ENCODE measurements at places on chromosomes 12 and 14. TPM values are rescaled to one million over a fixed set of nuclear protein-coding genes. Genes with fewer than 3 reads are reported as not detected.

GRCh38 chr12:22759769-22760674, 135.1 kb downstream of the ETNK1 start:
- H3K27ac ChIP-seq = no peak overlapping the region

The NGB gene
- total RNA-seq = not detected

DNA sequence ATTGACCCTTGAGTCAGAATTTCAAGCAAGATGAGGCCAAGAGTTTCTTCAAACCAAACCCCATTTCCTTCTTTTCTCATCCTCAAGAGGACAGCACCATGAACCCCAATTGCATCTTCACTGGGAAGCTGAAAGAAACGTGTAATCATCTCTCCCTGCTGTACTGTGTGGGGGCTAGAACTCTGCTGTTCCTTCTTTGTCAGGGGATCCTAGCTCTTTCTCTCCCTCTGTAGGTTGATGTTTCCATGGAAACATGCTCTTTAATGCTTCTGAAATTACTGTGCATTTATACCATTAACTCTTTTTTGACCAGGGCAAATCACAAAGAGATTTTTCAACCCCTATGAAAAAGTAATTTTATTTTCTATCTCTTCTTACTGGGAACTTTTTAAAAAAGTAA, 295.1 kb downstream of the GRIN2B start:
- no peaks in the 10 kb centered on the region for H3K4me1 ChIP-seq
- no peak overlapping the region for H3K27ac ChIP-seq
- H3K36me3 ChIP-seq = no peaks in the 10 kb centered on the region
- H3K27me3 ChIP-seq = no peaks in the 10 kb centered on the region
- H3K4me3 ChIP-seq = no peak overlapping the region

- no peak overlapping the region for H3K4me3 ChIP-seq
- DNase-seq = no peak
- H3K4me1 ChIP-seq = peaks cover 63% of the 10 kb centered on the region
- H3K36me3 ChIP-seq = no peaks in the 10 kb centered on the region
- peaks cover 3% of the 10 kb centered on the region for H3K27me3 ChIP-seq
These were observed 96.4 kb downstream of the LRRC74A start for GRCh38 chr14:76922584-76922983.

DNA sequence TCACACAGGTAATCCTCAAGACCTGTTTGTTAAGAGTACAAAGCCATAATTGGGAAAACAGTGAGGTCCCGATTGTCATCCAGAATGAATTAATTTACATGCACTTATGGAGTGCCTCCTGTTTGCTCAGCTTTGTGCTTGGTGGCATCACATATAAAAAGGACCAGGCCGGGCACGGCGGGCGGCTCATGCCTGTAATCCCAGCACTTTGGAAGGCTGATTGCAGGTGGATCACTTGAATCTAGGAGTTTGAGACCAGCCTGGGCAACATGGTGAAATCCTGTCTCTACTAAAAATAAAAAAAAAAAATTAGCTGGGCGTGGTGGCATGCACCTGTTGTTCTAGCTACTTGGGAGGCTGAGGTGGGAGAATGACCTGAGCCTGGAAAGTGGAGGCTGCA, 247.4 kb downstream of the CACNA1C start:
- H3K4me1 ChIP-seq = peaks cover 8% of the 10 kb centered on the region
- H3K27ac ChIP-seq = no peak overlapping the region
- peaks cover 3% of the 10 kb centered on the region for H3K27me3 ChIP-seq
- no peak for DNase-seq
- H3K36me3 ChIP-seq = no peaks in the 10 kb centered on the region

DNA sequence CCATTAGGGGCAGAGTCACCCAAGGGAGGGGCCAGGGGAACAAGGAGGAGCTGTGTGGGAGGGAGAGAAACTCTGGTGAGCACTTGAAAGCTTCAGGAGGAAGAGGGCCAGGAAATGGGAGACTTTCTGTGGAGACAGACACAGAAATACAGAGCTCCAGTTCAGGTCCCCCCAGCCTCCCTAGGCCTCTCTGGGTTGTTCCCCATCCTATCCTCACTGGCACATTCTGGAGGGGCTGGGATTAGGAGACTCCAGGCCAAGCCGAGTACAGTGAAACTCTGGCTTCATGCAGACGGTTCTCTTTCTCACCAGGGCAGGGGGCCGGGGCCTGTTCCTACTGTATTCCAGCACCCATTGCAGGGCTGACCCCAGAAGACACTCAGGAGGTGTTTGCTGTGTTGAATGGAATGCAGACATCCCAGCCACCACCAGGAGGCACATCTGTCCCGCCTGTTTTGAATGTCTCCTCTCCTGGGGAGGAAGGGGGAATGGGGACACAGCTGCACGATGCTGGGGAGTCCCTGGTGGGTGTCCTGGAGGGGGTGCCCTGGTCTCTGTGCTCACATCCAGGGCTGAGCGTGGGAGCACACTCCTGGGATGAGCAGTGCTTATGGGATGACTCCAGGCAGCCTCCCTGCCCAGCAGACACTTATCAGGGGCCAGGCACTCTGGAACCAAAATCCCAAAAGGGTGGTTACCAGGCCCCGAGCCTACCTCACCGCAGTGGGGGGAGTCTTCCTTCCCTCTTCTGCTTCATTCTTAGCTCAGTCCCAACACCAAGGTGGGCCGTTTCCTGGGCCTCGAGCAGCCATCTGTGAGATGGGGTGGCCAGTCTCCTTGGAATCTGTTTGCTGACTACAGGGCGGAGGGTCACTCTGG, 5.5 kb upstream of the KRT84 start:
- H3K27ac ChIP-seq = no peak overlapping the region
- no peaks in the 10 kb centered on the region for H3K4me1 ChIP-seq
- no peaks in the 10 kb centered on the region for H3K36me3 ChIP-seq
- peaks cover 9% of the 10 kb centered on the region for H3K27me3 ChIP-seq
- DNase-seq = no peak

The E2F7 gene
- total RNA-seq = 15.0 TPM
